Ovary (tissue), 10 donors: ENCODE measurements at places on chromosomes 2 and 18. TPM values are rescaled to one million over a fixed set of nuclear protein-coding genes. Genes with fewer than 3 reads are reported as not detected.

DNA sequence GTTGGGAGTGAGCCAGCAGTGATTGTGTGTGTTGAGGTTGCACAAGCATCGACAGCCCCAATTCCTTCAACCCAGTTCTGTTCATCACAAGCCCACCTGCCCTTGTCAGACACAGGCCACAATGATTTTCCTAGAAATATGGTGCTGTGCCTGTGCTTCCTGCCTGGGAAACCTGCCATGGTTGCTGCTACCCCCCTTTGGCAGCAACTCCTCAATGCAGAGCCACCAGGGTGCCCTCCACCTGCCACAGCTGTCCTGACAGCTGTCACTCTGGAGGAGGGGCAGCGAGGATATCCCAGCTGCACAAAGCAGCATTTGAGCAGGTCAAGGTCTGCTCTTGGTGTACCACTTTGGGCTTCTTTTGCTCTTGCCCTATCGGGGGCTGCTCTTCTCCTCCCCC, 27.1 kb downstream of the SMIM21 start:
- DNase-seq: no peak

Gene IL1F10
- total RNA-seq: not detected

DNA sequence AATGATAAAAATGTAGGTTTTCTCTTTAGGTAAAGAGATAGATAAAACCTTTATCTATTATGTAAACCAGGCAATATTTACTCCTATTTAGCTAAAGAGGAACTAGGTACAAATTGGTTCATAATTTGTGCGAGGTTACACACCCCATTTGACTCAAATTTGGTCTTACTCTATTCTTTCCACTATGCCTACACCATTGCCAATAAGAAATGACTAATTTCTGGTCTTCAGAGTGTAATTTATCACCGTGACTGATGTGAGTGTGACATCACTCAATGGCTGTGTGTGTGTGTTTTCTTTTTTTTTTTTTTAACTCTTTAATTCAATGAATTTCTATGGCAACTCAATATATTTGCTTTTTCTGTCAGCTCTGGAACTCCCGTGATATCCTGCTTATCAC, 955.8 kb downstream of the TDRD15 start:
- no peak for DNase-seq

Gene CROCC2
- 0.33 TPM for total RNA-seq

Gene GAREM1
- 15.2 TPM for total RNA-seq

- no peak for DNase-seq
These were observed 49.4 kb downstream of the RHOB start for GRCh38 chr2:20496076-20496872.

DNA sequence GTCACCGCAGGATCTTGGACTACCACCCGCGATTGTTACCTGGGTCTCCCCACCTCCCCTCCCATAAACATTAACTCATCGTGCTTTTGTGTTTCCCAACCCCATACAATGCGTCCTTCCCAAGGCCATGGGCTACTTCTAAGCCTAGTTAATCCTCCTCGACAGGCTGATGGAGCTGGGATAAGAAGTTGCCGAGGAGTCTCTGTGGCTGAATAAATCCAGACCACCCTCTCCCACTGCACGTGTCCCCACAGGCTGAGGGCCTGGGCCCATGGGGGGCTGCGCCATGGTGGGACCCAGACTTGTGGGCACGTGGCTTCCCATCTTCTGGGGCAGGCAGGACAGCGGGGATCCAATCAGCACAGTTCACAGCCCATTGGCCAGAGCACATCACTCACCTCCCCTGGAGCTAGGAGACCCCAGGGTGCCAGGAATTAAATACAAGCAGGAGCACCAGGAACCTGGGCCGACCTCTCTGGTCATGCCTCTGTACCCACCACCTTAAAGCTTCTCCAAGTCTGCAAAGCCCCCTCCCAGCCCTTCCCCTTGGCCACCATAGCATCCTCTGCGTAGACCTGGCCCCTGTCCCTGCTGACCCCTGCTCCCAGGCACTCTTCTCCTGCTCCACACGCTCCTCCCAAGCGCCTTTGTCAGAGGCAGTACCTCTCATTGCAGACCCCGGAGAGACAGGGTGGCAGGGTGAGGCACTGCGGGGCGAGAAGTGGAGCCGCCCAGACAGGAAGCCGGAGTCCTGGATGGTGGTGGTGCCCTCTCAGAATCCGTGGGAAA, 51.0 kb upstream of the ID2 start:
- no peak for DNase-seq

DNA sequence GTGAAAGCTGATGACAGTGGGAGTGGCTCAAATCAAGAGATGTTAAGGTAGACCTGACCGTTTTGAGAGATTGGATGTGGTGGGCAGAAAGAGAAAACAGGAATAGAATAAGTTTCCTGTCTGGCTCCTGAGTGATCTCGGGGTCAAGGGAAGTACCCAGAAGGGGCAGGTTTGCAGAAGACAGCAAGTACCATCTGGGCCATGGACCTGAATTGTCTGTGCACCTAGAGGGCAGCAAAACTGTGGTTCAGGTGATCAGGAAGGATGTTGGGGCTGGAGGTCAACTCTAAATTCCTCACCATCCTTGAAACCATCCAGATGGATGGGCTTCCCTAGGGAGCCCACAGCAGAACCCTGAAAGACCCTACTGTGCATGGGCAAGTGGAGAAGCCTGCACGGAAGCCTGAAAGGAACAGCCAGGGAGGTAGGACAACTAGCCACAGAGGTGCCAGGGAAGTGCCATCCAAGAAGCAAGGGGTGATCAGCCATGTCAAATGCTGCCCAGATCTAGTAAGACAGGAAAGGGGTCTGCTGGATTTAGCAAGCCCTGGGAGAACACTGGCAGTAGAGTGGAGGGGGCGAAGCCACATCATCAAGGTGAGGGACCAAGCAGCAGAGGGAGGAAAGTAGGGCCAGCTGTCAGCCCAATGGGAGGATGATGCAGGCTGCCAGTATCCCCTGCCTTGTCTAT, 8.0 kb downstream of the TEX261 start:
- no peak for DNase-seq

DNA sequence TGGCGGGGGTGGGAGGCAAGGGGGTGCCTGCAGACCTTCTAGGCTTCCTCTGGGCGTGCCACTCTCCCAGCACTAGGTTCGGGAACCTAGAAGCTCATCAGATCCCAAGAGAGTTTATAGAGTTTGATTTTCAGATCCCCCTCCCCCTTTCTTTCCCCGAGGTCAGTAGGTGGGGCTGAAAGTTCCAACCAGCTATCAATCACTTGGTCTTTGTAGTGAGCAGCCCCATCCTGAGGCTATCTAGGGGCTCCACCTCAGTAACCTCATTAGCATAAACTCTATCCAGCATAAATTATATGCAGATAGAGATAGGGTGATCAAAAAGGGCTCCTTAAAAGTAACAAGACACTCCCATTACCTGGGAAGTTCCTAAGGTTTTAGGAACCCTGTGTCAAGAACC, 32.8 kb downstream of the ERLEC1 start:
- DNase-seq: no peak

Gene ADRA2B
- 0.63 TPM for total RNA-seq

DNA sequence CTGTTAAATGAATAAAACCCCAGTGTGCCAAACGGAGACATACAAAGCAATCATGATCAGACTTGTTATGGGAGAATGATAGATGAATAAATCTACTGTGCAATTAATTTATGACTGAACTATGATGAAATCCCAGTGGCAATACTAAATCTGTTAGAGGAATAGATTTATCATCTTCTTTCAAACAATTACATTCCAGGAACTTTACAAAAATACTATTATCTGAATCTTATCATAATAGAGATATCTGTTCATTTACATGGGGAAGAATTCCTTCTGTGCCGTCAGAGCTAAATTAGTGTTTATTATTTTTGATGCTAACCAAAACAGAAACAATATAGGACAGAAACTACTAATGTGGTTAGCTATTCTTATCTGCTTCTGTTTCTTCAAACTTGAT, 208.5 kb downstream of the CAMKMT start:
- no peak for DNase-seq

DNA sequence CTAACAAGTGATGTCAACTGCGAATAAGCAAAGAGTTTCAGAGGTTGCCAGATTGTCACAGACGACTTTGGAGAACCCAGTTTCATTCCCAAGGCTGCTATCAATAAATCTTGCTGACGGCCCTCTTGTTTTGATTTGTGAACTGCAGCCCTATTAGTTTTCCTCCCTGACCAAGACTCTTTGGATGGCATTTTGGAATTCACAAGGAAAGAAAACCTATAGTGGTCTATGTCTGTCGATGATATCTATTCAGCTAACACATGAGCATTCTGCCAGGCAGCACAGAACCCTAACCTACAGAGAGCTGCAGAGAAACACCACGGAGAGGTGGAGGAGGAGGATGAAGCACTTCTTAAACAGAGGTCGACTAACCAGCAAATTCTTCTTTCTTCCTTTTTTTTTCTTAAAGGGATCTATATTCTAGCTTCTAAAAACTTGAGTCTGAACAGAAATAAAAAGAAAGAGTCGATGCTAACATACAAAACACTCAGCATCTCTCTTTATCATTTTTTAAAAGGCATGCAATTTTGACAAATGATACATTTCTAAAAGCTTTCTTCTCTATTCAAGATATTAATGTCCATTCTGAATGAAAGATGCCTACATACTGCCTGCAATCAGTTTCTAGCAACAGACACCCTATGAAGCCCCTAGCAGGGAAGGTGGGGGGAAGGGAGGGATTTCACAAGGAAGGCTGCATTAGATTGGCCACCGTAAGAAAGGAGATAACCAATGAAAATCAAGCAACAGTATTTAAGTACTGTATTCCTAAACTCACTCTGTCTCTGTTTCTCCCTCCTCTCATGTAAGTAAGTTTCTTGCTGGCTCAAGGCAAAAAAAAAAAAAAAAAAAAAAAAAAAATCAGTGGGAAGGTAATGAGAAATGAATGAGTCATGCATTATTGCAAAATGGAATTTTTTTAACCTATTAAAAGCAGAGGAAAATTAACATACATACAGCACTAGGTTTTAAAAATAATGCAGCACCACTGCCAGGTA, 83.0 kb upstream of the CHRNA1 start:
- no peak for DNase-seq

DNA sequence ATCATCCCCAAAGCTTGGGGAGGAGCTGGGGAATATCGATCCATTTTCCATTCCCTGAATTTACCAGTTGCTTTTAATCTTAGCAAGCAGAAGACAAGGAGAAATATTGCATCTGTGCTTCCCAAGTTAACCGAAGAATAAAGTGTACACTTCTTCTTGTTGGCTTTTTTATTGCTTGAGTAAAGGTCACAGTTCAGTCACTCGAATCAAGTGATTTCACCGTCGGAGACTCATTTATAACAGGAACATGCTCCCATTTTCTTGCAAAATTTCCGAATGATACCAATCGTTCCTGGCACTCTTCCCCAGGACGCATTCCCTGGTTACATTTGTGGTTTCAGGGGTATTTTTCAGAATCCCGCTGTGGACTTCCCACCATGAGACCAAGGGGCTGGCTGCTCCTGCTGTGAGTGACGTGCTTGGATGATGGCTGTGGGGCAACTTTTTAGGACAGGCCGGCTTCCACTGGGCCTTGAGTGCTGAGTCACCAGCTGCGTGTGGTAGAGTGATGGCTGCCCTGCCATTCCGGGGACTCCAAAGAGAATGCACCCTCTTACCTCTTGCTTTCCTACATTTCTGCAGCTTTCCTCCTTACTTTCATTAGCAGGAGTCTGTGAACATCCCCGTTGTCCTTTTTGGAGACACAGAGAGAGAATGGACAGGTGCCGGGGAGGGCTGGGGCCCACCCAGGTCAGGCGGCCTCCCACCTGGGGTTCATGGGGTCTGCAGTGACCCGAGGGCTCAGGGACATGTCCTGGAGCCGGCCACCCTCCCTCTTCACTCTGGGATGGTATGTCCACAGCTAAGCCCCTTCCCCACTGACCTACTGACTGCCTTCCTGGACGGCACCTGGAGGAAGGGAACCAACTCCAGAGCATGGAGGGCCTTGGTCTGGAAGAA, 60.7 kb upstream of the HDAC4 start:
- no peak for DNase-seq

GRCh38 chr2:6214471-6214870, 522.3 kb downstream of the SOX11 start:
- DNase-seq: no peak

Gene RGPD4
- not detected for total RNA-seq

GRCh38 chr18:78922856-78923255, 56.8 kb upstream of the SALL3 start:
- no peak for DNase-seq

GRCh38 chr2:10257500-10258147, 45.1 kb upstream of the HPCAL1 start:
- no peak for DNase-seq

- DNase-seq: no peak
These were observed 86.6 kb upstream of the THOC1 start for GRCh38 chr18:354471-354870.

Gene TUBA4B
- not detected for total RNA-seq

Gene REG1B
- total RNA-seq: not detected

DNA sequence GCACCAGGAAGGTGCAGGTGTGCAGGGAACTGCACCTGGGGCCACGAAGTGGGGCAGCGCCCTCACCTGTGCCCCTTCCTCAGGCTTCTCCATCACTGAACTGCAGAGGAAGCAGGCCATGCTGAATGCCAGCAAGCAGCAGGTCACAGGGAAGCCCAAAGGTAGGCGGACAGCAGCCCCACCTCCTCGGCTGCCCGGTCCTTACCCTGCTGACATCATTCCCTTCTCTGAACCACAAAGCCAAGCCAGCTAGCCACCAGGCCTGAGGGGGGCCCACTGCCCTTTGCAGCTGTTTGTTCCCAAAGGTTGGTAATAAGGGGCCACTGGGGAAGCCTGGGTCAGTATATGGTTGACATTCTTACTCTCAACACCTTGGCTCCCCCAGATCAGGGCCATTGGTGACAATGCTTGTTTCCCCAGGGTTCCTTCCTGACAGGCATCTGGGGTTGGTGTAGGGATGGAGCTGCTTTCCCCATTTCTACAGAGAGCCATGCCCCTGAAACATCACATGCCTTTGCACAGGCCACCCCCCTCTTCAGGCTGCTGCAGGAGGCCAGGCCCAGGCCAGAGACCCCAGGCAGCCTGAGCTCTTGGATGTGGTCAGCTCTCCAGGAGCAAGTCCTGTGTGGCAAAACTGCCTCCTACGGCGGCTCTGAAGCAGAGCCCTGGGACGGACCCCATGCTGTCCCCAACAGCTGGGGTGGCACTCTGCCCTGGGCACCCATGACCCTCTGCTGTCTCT, 47.8 kb downstream of the FAM168B start:
- no peak for DNase-seq

DNA sequence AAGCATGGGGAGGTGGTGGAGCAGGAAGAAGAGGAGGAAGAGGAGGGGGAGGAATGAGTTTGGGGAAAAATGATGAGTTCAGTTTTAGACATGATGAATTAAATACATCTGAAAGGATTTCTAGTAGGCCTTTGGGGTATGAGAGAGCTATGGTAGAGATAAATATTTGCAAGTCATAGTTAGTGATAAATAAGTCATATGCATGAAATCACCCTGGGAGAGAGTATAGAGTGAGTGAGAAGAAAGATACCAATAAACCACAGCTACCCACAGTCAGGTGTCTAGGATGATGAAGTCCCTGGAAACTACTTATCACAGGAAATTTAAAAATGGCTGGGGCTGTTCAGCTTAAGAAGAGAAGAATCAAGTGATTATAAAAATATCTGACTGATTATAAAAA, 240.5 kb downstream of the RDH14 start:
- no peak for DNase-seq

DNA sequence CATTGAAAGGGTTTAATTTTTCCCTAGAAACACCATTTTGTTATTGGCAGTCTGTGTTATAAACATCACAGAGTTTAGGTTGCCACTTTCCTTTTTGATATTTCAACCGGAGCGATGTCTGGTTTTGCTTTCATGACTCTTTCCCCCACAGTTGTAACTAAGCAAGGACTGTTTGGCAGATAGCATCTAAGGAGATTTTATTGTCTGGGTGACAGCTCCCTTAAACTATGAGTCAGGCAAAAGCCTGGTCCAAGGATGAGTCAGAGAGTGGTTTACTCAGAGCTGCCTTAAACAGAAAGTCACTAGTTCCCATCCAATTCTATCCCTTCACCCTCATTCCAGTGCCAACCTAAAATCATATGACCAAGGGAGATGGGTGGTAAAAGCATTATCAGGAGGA, 341.6 kb upstream of the VWC2L start:
- DNase-seq: no peak
